Inflammatory macrophage treated with lipopolysaccharide for 4 hours (primary cell): ENCODE measurements at places on chromosomes 1 and 21.
A peak's percentile ranks its signal among the peaks of the same experiment; 100 is the strongest.

- no peak for DNase-seq
Measured at GRCh38 chr1:238171985-238172384, 281.3 kb upstream of the ZP4 start.

GRCh38 chr1:231716879-231717278 is 90.3 kb downstream of the DISC1 start:
- no peak for DNase-seq

DNA sequence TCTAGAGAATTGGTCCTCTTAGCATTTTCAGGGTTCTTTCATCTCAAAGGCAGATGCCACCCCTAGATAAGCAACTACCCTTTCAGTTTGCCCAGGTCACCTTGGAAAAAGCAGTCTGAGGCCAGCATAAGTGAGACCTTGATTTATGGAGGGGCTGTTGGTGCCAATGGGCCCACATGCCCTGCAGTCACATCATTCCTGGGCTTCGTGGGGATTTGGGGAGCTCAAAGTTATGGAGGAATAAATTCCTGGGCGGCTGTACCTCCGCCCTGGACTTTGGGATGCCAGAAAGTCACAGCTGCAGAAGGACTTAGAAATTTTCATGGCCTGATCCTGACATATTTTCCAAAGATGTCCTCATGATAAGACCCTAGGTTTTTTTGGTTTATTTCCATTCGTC is 2.7 kb upstream of the SDHB start:
- DNase-seq, result no peak

- DNase-seq, result no peak
Measured at GRCh38 chr1:170149241-170149640, 3.5 kb downstream of the NTMT2 start.

DNA sequence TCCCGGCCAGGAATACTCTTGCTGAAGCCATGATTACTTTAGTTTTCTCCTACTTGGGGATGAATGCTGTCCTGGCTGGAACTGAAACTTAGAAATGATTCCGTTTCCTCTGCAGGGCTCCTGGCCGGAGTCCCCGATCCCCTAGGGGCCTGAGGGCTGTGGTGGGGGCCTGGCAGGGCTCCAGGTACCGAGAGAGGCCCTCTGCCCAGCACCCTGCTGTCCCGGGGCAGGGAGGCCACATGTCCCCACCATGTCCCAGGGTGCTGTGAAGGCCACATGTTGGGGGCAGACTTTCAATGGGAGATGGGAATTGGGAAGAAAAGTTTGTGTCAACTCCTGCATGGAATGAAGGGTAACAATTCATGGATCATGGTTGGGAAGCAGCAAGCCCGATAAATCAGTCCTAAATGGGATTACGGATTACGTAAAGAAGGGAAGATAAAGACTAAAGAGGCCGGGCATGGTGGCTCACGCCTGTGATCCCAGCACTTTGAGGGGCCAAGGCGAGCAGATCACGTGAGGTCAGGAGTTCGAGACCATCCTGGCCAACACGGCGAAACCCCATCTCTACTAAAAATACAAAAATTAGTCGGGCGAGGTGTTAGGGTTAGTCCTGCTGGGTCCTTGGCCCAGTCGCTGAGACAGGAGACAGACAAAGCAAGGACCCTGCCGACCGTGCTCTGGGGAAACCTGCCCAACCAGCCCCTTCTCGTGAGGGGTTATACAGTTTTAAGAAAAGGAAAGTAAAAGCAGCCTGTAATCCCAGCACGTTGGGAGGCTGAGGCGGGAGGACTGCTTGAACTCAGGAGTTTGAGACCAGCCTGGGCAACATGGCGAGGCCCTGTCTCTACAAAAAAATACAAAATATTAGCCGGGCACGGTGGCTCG is 37.6 kb downstream of the MORN1 start:
- DNase-seq, result no peak

DNA sequence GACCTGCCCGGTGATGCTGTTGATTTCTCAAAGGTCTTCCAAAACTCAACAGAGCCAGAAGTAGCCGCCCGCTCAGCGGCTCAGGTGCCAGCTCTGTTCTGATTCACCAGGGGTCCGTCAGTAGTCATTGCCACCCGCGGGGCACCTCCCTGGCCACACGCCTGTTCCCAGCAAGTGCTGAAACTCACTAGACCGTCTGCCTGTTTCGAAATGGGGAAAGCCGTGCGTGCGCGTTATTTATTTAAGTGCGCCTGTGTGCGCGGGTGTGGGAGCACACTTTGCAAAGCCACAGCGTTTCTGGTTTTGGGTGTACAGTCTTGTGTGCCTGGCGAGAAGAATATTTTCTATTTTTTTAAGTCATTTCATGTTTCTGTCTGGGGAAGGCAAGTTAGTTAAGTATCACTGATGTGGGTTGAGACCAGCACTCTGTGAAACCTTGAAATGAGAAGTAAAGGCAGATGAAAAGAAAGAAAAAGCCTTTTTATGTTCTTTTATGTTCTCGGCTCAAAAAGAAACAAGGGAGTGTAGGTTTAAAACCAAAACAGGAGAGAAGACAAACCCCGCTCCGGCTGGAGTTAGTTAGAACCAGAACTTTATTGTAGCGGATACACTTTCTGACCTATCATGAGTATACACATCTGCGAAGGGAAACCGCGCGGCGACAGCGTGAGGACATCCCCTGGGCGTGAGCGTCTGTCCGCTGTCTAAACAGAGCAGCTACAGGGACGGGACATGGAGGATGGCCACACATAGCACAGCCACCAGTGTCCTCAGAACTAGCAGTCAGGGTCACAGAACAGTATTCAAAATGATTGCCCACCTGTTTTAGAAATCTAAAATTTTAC is 77.1 kb downstream of the PIK3CD start:
- DNase-seq, result peak; percentile 15

GRCh38 chr1:110337704-110338308 is 1.4 kb upstream of the RBM15 start:
- DNase-seq, result peak; percentile 46

GRCh38 chr1:51329443-51330325 is 678 bp downstream of the TTC39A start:
- no peak for DNase-seq

- DNase-seq, result no peak
Measured at GRCh38 chr1:33152685-33153432, 29.0 kb downstream of the TRIM62 start.

- peak; percentile 41 for DNase-seq
Measured at GRCh38 chr1:110628323-110629105, 22.4 kb upstream of the KCNA2 start.

DNA sequence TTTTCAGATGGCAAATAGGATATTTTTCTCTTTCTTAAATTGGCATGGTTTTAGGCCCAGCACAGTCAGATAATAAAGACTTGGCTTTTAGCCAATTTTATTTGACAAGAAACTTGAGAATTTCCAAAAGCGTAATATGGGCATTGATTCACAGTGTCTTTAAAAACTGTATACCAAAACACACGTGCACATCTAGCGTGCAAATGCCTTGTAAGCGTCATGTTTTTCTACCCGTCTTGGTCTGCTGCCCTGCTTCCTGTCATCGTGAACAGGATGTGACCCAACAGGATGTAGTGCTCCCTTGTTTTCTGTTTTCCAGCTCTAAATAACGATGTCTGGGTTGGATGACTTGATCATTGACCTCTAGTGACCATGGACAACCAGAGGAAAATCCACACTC is 24.7 kb upstream of the SLC44A3 start:
- DNase-seq, result peak; percentile 54

DNA sequence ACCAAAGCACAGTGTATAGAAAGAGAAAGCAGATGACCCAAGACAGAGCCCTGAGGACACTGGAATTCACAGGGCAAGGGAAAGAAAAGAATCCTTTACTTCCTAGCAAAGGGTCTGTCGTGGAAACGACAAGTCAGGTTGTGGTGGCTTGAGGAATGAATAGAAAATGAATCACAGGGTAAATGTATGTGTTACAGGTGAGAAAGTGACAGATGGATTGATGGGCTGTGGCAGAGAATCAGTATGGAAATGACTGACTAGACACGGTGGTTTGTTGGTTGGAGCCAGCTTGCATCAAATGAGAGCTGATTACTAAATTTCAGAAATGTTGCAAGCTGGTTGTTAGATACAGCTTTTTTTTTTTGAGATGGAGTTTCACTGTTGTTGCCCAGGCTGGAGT is 46.9 kb downstream of the PTP4A2 start:
- DNase-seq, result peak; percentile 30

GRCh38 chr1:247448107-247448791 is 9.7 kb downstream of the OR2B11 start:
- DNase-seq, result peak; percentile 66

- no peak for DNase-seq
Measured at GRCh38 chr21:42209801-42210479, 9.0 kb upstream of the ABCG1 start.

GRCh38 chr21:24188506-24188905 is 1418.8 kb downstream of the MRPL39 start:
- DNase-seq, result no peak

DNA sequence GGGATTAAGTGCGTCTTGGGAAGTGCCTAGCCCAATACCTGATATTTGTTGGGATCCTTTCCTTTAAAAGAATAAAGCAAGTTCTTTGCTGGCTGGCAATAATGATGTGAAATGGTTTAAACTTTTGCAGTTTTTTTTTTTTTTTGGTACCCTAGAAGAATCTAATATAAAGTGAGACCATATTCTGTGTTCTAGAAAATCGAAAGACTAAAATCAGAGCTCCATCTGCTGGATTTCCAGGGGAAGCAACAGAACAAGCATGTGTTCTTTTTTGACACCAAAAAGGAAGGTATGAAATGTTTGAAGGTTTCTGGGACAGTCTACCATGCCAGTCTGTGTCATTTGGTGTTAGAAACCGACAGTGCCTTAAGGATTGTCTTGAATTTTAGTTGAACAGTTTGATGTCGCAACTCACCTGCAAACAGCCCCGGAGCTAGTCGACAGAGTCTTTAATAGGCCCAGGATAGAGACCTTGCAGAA is 6.4 kb downstream of the UTP11 start:
- DNase-seq, result peak; percentile 45

- DNase-seq, result no peak
Measured at GRCh38 chr21:36388835-36389234, 3.6 kb downstream of the CHAF1B start.

GRCh38 chr1:73359001-73359400 is 839.0 kb downstream of the LRRIQ3 start:
- no peak for DNase-seq

DNA sequence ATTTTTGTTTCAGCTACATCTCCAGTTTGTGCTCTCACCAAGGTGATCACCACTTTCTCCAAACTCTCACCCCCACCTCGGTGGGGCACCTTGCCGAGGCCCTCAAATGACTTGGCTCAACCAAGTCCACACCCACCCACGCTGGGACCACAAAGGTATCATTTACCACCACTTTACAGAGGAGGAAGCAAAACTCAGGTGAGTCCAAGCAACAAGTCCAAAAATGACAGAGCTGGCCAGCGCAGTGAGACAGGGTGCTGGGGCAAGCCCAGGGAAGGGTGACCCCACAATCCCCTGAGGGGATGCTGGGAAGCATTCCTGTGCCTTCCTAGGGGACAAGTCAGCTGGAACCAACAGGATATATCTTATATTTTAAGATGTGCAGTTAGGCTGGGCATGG is 24.7 kb downstream of the SSBP3 start:
- no peak for DNase-seq

- no peak for DNase-seq
Measured at GRCh38 chr1:153588482-153588881, 22.8 kb upstream of the S100A2 start.

- no peak for DNase-seq
Measured at GRCh38 chr1:69794831-69795230, 227.1 kb downstream of the LRRC7 start.

GRCh38 chr1:39525366-39526165 is 34.1 kb downstream of the BMP8A start:
- no peak for DNase-seq

- no peak for DNase-seq
Measured at GRCh38 chr1:227459326-227459841, 104.0 kb upstream of the ZNF678 start.

DNA sequence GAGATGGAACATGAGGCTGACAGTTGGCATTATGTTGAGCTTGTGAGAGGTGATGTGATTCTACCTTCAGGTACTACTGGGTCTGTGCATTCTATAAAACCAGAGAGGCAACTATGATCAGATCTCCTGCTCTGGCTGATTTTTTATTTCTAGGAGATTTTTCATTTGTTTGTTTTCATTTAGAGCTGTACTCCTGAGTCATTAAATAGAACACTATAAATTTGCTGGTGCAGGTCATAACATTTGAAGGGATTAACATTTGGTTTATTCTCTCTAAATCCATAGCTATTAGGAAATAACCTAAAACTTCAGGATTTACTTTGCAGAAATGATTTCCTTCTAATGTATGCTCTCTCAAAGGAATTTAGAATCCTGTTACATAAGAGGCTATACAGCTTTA is 42.9 kb downstream of the MAGI3 start:
- DNase-seq, result no peak

DNA sequence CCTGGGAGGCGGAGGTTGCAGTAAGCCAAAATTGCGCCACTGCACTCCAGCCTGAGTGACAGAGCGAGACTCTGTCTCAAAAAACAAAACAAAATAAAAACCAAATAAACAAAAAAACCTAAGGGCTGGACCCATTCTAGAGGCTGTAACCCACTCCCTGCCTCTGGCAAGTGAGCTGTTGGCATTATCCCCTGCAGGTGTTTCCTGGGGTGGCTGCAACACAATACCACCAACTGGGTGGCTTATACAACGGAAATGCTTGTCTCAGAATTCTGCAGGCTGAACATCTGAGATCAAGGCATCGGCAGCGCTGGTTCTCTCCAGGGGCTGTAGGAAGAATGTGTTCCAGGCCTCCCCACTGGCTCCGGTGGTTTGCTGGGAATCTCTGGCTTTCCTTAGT is 15.2 kb downstream of the LRRC38 start:
- DNase-seq, result no peak

- peak; percentile 90 for DNase-seq
Measured at GRCh38 chr1:186994897-186995296, 166.1 kb downstream of the PLA2G4A start.

DNA sequence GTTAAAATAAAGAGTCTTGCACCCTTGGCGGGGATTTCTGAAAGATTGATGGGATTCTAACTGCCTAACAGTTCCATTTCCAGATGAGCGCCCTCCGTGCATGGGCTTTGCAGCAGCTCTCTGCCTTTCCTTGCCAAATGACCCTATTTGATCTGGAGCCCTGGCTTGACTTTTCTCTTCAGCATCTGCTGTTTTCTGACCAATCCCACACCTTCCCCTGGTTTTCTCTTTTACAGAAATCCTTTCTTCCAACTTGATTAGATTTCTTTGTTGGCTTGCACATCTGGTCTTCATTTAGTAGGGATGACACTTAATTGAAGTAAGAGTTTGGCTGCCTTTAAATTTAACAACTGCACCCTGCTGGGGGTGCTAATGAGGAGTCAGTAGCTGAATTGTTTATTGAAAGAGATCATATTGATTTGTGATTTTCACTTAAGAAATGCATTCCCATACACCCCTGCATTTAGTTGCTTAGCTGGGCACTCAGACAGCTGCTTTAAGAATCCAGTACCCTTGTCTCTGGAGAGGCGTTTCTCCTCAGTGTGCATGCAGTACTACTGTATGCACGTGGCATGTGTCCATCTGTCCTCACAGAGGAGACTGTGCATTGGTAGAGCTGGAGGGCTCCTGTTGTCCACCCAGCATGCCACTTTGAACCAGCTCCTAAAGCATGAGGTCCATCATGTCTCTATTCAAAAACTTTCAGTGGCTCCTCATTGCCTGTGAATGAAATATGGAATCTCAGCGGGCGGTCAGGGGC is 99.7 kb downstream of the NOS1AP start:
- DNase-seq, result no peak

GRCh38 chr1:44293761-44294315 is 61.2 kb downstream of the ERI3 start:
- no peak for DNase-seq
